HCT116 (cell line): ENCODE measurements at places on chromosomes 5 and 9. TPM values are rescaled to one million over a fixed set of nuclear protein-coding genes. Genes with fewer than 3 reads are reported as not detected.

- no peak overlapping the region for H3K27ac ChIP-seq
- H3K27me3 ChIP-seq = 0 out of 2 replicates have a peak, but pooled peaks cover 13% of the 10 kb centered on the region
- no peak overlapping the region for H3K4me3 ChIP-seq
- no peaks in the 10 kb centered on the region for H3K4me1 ChIP-seq
Measured at GRCh38 chr5:169121630-169122420, 179.1 kb downstream of the SLIT3 start.

DNA sequence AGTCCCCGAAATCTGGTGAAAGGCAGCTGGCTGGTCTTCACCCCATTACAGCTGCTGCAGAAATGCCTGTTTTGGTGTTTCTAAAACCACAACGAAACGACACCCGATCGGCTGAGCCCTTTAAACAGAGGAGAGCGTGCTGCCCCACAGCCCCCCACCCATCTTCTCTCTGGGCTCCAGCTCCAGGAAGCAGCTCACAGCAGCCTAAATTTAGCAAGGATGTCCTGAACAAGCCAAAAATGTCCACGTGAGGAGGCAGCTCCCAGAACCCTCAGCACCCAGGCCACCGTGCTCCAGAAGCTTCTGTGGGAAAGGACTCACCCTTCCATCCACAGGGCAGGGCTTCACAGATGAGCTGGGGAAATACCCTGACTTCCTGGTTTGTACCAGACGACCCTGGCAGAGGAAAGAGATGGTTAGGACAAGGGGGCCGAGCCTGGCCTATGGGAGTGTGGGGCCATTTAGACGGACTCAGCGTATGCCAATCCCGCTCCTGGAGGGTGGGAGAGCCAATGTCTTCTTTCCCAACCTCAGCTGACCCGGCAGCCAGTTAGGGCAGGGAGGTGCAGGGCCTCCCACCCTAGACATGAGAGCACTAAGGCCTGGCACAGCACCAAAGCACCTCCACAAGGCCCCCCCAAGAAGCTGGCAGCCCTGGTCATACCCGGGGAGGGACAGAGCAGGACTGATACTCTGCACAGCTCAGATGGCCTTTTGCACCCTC, 39.1 kb upstream of the SARDH start:
- H3K36me3 ChIP-seq = peaks cover 17% of the 10 kb centered on the region
- H3K4me1 ChIP-seq = no peaks in the 10 kb centered on the region
- DNase-seq = no peak
- H3K27me3 ChIP-seq = no peaks in the 10 kb centered on the region

FBP2 gene
- not detected for total RNA-seq

DNA sequence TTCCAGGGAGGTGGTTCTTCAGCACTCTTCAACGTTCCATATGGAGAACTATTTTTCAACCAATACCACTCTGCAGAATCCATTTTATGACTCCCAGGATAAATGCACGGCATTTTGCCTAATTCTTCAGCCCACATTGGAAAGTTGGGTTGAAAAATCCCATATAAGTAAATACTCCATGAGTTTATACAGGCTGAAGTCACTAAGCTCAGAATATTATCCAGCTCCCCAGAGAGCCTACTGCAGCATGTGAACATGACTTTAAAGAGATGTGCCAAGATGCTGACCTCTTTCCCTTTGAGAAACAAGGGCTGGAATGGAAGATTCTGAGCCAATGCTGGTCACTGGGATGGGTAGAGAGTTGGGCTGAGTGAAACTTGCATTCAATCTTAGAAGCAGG, 111.9 kb upstream of the SLIT3 start:
- no peaks in the 10 kb centered on the region for H3K36me3 ChIP-seq
- H3K27me3 ChIP-seq = peaks cover 3% of the 10 kb centered on the region; the same call in 1 of the 2 replicates
- no peak overlapping the region for H3K4me3 ChIP-seq
- no peaks in the 10 kb centered on the region for H3K4me1 ChIP-seq

TICAM2 gene
- total RNA-seq = 2.9 TPM

GRCh38 chr5:10827571-10827970, 66.5 kb upstream of the DAP start:
- DNase-seq = no peak
- no peak overlapping the region for H3K4me3 ChIP-seq
- peaks cover 7% of the 10 kb centered on the region; the same call in 1 of the 2 replicates for H3K27me3 ChIP-seq

CFAP77 gene
- 0.98 TPM for total RNA-seq

COL27A1 gene
- total RNA-seq = 12.0 TPM

DNA sequence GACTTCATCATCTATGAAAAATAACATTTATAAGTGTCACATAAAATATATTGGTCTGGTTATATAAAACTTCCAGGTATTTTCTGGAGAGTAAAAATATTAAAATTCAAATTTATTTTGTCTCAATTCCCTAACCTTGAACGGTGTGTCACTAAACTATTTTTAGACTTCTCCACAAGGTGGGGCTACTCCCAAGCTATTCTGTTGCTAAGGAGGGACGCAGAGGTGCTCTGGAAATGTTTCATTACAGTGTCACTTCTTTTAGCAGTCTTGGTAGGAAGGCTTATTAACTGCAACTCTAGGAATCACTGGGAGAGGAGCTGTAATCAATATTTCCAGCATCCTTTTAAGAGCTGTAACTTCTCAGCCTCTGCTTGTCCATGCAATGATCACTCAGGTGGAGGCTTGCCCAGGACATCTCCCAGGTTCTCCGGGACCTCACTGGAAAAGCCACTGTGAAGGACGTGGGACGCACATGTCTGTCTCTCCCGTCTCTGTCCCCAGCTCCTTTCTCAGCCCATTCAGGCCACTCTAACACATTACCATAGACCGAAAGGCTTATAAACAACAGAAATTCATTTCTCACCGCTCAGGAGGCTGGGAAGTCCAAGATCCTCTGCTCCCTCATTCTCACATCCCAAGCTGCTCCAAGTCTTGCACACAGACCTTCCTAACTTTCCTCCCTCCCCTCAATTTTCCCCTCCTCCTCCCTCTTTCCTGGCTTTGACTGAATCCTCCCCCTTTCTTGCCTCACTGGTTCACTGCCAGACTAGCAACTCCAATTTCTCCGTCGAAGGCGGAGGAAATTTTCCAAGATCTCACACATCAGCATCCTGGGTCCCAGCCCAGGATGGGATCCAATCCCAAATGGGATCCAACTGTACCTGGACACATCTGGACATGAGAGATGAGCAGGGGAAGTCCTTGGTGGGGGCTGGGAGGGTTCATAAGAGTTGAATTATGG, 32.7 kb upstream of the DNAH5 start:
- H3K27me3 ChIP-seq = 0 out of 2 replicates have a peak, but pooled peaks cover 10% of the 10 kb centered on the region
- no peaks in the 10 kb centered on the region for H3K36me3 ChIP-seq
- no peak overlapping the region for H3K27ac ChIP-seq

- no peak overlapping the region for H3K27ac ChIP-seq
- no peaks in the 10 kb centered on the region for H3K36me3 ChIP-seq
- H3K27me3 ChIP-seq = no peaks in the 10 kb centered on the region
- H3K4me3 ChIP-seq = no peak overlapping the region
- no peaks in the 10 kb centered on the region for H3K4me1 ChIP-seq
Measured at GRCh38 chr5:116078199-116078598, 6.6 kb upstream of the COMMD10 start.

- no peak overlapping the region for H3K27ac ChIP-seq
- no peak overlapping the region for H3K4me3 ChIP-seq
- H3K4me1 ChIP-seq = no peaks in the 10 kb centered on the region
- no peaks in the 10 kb centered on the region for H3K27me3 ChIP-seq
Measured at GRCh38 chr9:10946676-10947410, 334.0 kb upstream of the PTPRD start.

DNA sequence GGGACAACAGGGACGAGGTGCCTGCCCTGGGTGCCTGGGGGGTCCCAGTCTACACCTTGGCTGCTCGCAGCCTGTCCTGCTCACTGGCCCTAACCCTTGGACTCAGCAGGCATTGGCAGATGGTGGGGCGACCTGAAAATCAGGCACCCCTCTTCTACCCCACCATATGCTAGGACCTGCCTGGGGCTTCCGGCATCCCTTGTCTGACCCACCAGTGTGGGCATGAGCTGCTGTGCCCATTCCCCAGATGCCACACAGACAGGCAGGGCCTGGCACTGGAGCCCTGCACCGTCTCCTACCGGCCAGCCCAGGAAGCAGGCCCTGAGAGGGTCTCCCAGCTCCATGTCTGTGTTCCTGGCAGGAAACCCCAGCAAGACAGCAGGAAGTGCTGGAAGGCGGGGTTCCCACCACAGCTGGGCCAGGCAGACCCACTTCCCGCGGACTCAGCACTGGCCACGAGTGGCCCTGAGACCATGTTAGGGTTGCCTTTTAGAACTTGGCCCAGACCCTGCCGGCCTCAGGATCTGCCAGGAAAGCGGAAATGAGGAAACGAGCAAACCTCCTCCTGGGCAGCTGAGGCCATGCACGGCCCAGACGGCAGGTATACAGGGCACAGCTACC, 3.1 kb downstream of the NINJ1 start:
- no peak overlapping the region for H3K4me3 ChIP-seq
- no peaks in the 10 kb centered on the region for H3K27me3 ChIP-seq
- peaks cover 27% of the 10 kb centered on the region for H3K4me1 ChIP-seq
- H3K36me3 ChIP-seq = no peaks in the 10 kb centered on the region
- DNase-seq = no peak

DNA sequence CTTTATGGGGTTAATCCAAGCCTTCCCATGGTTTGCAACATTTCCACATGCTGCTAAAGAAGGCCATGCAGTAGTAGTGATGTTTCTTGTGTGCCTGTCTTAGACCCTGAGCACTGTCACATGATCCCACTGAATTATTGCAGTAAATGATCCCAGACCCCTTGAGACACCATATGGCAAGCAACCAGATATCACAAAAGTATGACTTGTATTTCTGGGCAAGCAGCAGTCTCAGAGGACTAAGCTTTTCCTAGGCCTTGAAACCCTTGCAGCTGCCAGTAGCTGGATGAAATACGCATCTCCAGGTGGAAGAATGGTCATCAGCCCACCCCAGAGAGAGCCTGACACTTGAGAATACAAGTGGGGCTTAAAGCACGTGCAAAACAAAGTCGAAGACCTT, 41.8 kb downstream of the CDO1 start:
- no peak for DNase-seq
- no peak overlapping the region for H3K27ac ChIP-seq
- no peaks in the 10 kb centered on the region for H3K36me3 ChIP-seq
- H3K4me1 ChIP-seq = no peaks in the 10 kb centered on the region
- no peak overlapping the region for H3K4me3 ChIP-seq

- H3K36me3 ChIP-seq = peaks cover 21% of the 10 kb centered on the region
- no peaks in the 10 kb centered on the region for H3K4me1 ChIP-seq
- DNase-seq = no peak
- no peak overlapping the region for H3K4me3 ChIP-seq
Measured at GRCh38 chr9:136213733-136214132, 8.8 kb upstream of the LHX3 start.

GRCh38 chr9:96177005-96177718, 124.8 kb downstream of the HSD17B3 start:
- no peak for DNase-seq
- peaks cover 25% of the 10 kb centered on the region for H3K27me3 ChIP-seq
- H3K4me3 ChIP-seq = no peak overlapping the region
- H3K36me3 ChIP-seq = no peaks in the 10 kb centered on the region
- no peak overlapping the region for H3K27ac ChIP-seq

DNA sequence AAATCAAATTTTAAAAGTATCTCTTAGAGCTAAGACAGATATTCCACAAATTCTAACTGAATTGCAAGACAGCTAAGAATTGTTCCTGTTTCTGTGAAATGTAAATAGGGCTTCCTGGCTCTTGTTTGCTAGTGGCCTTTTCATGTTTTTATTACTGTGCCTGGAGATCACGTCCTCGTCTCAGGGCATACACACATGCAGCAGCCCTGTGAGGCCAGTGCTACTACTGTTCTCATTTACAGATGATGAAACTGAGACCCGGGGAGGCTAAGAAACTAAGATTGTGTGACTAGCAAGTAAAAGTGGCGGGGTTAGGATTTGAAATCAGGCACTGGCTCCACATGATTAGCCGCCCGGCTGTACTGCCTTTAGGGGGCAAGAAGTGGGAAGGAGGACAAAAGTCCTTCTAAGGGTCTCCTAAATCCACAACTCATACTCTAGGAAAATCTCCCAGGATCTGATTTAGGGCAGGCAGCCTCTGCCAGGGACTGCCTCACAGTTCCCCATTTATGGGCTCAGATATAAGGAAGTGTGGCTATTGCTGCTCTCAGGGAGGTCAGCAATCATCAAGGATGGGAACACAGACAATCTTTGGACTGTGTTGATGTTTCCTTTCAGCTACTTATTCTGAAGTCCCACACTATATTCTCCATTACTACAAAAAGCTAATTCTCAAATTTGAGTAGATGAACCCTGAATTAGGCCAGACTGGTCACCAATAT, 7.9 kb downstream of the PRUNE2 start:
- no peak overlapping the region for H3K27ac ChIP-seq
- H3K4me3 ChIP-seq = no peak overlapping the region
- H3K4me1 ChIP-seq = no peaks in the 10 kb centered on the region
- DNase-seq = no peak
- H3K27me3 ChIP-seq = peaks cover 21% of the 10 kb centered on the region; the same call in 1 of the 2 replicates

- no peak overlapping the region for H3K27ac ChIP-seq
- DNase-seq = no peak
- no peaks in the 10 kb centered on the region for H3K36me3 ChIP-seq
- H3K4me1 ChIP-seq = no peaks in the 10 kb centered on the region
- H3K27me3 ChIP-seq = no peaks in the 10 kb centered on the region
- no peak overlapping the region for H3K4me3 ChIP-seq
Measured at GRCh38 chr5:41122459-41122858, 51.3 kb upstream of the MROH2B start.

GRCh38 chr5:138869763-138870500, 5.2 kb downstream of the LRRTM2 start:
- no peak for DNase-seq
- peaks cover 15% of the 10 kb centered on the region for H3K4me1 ChIP-seq
- H3K4me3 ChIP-seq = no peak overlapping the region
- no peaks in the 10 kb centered on the region for H3K36me3 ChIP-seq
- H3K27ac ChIP-seq = no peak overlapping the region
